ENCODE measurements at places on chromosomes 6 and 20.

GRCh38 chr6:85463621-85464259 lies 13.9 kb downstream of the NT5E start:
- DNase-seq = no peak

GRCh38 chr6:169935348-169935718 lies 183.9 kb downstream of the ERMARD start:
- DNase-seq = no peak

DNA sequence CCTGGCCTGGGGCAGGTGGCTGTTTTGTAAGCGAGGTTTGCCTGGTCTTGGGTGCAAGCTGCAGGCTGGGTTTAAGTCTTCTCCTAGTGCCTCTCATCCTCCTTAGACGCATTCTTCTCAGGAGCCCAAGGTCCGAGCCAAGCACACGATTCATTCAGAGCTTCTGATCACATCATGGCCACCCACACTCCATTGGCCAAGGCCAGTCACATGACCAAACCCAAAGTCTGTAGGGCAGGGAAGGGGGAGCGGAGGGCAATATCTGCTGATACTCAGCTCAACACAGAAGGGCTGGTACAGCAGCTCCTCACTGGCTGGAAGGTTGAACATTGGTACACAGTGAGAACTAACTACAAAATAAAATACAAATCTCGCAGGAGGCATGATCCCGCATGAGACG lies 177.2 kb upstream of the AFDN start:
- no peak for DNase-seq

DNA sequence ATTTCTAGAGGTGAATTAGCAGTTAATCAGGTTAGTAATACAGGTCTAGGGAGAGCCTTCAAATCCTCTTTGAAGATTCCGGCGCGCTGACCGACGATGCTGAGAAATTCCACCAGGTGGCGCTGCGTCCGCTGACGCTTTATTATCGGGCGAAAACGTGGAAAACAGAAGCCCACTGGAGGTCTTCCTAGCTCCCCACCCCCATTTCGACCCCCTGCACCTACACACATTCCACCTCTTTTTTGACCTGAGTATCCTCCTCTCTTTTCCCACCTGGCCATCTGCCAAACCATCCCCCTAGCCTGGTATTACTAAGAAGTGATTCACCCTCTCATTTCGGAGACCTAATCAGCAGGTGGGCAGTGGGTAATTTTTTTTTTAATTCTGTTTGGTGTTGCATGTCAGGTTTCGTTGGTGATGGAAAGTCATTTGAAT lies 65.4 kb upstream of the RIN2 start:
- DNase-seq = no peak

- DNase-seq = no peak
Observed at GRCh38 chr6:157471895-157472686, 91.1 kb downstream of the ZDHHC14 start.

All from hypothalamus (tissue), 51 donors.